Tongue (tissue), 3 donors: ENCODE measurements at places on chromosomes 2 and 18. TPM values are rescaled to one million over a fixed set of nuclear protein-coding genes. Genes with fewer than 3 reads are reported as not detected.
A peak's percentile ranks its signal among the peaks of the same experiment; 100 is the strongest.

DNA sequence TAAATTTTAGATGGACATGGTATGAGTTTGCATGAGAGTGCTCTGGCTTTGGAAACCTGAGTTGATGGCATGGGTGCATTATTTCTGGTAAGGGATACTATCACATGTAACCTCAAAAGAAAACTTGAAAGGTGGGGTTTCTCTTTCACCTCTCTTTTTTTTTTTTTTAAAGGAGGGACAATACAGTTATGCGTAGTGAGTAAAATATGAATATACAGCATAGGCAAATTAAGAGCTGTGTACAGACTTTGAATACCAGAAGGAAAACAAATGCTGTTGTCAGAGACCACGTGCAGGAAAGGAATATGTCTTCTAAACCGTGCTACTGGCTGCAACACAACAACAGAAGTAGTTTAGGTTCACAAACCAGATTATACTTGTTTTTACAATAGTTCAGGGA, 82.1 kb downstream of the MAP4K4 start:
- DNase-seq, result no peak

DNA sequence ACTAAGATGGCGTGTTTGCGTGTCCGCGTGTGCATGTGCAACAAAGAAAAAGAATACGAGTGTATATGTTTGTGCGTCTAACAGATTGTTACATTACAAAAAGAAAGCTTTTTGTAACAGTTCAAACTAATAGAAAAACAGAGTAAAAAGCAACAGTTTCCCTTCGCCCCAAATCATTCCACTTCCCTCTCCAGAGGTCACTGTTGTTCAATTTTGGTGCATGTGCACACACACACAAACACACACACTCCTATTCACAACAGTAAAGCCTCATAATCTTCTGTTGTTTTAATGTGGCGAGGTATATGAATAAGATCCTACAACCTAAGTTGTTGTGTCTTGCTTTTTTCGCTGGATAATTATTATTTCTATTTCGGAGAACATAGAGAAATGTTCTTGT, 357.3 kb upstream of the SLC8A1 start:
- DNase-seq, result no peak

GRCh38 chr18:33697498-33697897, 119.5 kb downstream of the ASXL3 start:
- no peak for DNase-seq

DNA sequence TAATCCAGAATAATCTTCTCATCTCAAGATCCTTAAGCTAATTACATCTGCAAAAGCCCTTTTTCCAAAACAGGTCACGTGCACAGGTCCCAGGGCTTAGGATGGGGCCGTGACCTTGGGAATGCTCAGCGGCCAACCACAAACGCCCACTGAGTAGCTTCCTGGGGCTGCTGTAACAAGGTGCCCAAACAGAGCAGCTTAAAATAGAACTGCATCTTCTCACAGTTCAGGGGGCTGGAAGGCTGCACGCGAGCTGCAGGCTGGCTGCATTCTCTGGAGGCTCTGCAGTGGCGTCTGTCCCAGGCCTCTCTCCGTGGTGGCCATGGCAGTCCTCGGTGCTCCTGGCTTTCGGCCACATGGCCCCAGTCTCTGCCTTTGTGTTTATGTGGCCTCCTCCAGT, 31.9 kb downstream of the ADI1 start:
- no peak for DNase-seq

GRCh38 chr2:188307850-188308283, 16.2 kb downstream of the GULP1 start:
- no peak for DNase-seq

DNA sequence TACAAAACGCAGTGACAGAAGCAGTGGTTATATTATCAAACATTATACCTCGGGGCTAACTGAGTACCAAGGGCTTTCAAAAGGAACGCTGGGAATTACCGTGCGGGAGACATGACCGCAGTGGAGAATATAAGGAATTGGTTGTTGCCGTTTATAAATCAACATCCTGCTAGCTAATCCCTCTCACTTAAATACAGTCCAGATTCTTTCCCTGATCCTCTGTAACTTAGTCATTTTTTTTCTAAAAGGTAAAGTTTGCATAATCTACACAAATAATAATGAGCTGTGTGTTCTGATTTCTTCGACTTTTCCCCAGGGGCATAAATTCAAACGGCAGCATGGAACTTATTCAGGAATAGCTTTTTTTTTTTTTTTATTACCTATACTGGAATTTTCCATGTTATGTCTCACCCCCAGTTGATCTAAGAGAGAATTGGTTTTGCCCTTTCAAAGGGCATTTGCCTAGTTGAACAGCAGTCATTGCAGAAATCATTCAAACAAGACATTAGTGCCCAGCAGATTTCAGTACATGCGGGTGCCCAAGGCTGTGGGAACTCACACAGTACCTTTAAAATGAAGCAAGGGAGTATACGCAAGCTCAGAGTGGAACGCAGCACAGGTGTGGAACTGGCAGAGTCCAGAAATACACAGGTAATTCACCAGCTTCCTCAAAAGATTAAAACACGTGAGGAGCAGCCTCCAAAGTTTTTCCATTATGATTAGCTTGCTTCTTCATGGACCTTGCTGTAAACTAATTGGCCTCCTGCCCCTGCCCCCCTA, 63.9 kb downstream of the SMIM21 start:
- DNase-seq, result no peak

DNA sequence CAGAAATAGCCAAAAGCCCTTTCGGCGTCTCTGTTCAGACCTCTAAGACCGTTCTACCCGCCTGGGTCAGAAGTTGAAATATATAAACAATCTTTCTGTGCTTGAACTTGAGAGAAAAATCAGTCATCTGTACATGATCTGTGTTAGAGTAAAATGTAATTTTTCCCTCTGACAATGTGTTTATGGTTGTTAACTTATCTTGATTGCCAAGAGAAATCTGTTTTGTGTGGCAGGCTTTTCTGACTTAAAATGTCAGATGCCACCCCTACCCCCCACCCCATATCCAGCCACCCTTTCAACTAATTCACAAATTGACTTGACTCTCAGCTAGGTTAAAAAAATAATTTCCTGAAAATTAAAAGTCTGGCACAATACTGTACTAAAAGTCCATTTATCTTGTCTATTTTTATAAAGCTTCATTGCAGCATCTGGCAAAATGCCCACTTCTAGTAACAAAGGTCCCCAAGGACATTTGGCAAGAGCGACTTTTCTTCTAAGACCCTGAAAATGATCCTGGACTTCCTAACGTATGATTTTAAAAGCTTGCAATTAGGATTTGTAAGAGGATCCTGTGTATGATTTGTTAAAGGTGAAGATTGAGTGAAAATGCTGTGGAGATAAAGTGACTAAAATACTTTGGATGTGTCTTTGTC, 304.2 kb downstream of the EPHA4 start:
- DNase-seq, result peak; percentile 26

- peak; percentile 22 for DNase-seq
These were observed 9.0 kb downstream of the CCDC68 start for GRCh38 chr18:54950221-54950620.

Gene PLEK
- total RNA-seq, result 6.1 TPM

Gene SLC23A3
- total RNA-seq, result 0.92 TPM

Gene LTBP1
- total RNA-seq, result 167 TPM

Gene TUBA3E
- total RNA-seq, result not detected

Gene SRD5A2
- total RNA-seq, result 0.10 TPM

Gene LINC00305
- total RNA-seq, result not detected

Gene GPR35
- total RNA-seq, result 1.1 TPM

Gene CAPN14
- 20.5 TPM for total RNA-seq

Gene LRPPRC
- 119 TPM for total RNA-seq
